NCI-H1436 treated with DMSO at 0.1 percent for 48 hours (cell line): ENCODE measurements at places on chromosomes 11 and 22.

DNA sequence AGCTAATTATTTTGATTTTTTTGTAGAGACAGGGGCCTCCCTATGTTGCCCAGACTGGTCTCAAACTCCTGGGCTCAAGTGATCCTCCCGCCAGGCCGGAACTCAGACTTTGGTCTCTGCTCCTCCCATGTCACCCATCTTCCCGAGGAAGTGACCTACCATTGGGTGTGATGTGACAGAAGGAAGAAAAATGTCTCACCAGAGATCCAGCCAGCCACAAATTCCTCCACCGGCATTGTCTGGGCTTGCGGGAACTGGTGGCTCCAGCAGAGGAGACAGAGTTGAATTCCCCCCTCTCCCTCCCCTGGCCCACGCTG is 772 bp downstream of the SLC25A45 start:
- DNase-seq = no peak

GRCh38 chr11:18229501-18229900 is 7.1 kb downstream of the SAA4 start:
- no peak for DNase-seq

DNA sequence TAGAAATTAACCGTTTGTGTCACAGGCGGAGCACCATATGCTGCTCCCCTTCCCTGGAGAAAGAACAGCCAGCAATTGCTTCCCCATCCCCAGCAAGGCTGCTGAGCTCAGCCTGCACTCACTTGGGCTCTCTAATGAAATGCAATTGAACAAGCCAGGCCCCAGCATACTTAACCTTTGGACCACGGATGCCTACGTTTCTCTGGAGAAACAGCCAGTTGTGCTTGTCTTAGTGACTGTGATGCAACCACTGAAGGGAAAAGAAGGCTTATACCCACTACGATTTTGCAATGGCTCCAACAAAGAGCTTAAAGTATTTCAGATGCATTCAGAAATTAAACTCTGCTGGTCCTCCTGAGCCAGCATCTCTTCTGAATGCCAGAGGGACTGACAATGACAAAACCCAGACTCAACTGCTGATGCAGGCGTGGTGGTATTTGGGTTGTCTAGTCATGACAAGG is 51.3 kb upstream of the SESN3 start:
- no peak for DNase-seq

DNA sequence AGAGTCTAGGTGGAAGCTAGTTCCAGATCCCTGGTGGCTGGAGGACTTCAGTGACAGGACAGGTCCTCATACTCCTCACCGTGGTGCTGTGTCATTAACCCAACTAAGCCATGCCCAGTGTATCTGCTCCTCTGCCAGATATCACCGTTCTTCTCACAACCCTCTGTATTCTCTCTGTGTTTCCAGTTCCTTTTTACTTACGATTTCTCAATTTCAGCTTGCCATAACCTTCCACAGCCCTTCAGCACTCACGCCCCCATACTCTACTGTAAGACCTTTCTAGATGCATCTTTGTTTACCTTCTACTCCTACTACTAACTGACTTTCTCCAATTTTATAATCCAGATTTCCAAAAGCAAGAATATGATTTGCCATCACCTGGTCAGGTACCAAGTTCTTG is 26.1 kb upstream of the RIC3 start:
- DNase-seq = no peak

- no peak for DNase-seq
These were observed 76.1 kb downstream of the C11orf58 start for GRCh38 chr11:16814410-16815046.

GRCh38 chr11:109037856-109038780 is 373.2 kb downstream of the DDX10 start:
- no peak for DNase-seq

DNA sequence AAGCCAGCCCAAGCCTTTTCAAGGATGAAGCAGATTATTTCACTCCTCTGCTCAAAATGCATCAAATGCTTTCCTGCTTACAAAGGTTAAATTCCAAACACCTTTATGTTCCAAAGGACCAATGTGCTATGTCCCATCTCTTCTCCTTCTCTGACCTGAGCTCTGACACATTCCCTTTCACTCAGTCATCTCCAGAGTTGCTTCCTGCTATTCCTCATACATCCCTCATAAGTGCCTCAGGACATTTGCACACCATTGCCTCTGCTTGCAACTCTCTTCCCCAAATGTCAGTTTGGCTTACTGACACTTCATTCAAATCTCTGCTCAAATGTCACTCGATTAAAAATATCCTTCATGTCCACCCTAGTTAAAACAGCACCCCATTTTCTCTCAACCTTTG is 53.3 kb upstream of the BMAL1 start:
- DNase-seq = no peak

GRCh38 chr11:134760299-134760698 is 348.3 kb upstream of the B3GAT1 start:
- no peak for DNase-seq

- DNase-seq = no peak
These were observed 230.7 kb downstream of the JRKL start for GRCh38 chr11:96620464-96621044.

DNA sequence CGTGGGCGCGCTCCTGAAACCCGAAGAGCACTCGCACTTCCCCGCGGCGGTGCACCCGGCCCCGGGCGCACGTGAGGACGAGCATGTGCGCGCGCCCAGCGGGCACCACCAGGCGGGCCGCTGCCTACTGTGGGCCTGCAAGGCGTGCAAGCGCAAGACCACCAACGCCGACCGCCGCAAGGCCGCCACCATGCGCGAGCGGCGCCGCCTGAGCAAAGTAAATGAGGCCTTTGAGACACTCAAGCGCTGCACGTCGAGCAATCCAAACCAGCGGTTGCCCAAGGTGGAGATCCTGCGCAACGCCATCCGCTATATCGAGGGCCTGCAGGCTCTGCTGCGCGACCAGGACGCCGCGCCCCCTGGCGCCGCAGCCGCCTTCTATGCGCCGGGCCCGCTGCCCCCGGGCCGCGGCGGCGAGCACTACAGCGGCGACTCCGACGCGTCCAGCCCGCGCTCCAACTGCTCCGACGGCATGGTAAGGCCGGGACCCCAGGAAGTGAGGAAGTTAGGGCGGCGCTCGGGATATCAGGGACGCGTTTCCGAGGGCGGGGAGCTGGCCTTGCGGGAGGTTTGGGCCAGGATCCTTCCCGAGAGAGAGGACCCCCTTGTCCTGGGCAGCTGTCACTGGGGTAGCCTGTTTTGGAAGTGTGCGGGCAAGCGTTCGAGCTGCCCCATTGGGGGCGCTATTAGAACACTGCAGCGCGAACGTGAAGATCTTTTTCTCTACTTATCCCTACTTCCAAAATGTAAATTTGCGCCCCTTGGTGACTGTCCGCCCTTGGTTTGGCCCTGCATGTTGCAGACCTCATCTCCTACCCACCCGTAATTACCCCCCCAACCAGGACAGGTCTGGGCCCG is 796 bp downstream of the MYOD1 start:
- DNase-seq = no peak

GRCh38 chr11:79396674-79397073 is 44.2 kb downstream of the TENM4 start:
- DNase-seq = no peak

- no peak for DNase-seq
These were observed 80.3 kb downstream of the BUD13 start for GRCh38 chr11:116692318-116693101.

DNA sequence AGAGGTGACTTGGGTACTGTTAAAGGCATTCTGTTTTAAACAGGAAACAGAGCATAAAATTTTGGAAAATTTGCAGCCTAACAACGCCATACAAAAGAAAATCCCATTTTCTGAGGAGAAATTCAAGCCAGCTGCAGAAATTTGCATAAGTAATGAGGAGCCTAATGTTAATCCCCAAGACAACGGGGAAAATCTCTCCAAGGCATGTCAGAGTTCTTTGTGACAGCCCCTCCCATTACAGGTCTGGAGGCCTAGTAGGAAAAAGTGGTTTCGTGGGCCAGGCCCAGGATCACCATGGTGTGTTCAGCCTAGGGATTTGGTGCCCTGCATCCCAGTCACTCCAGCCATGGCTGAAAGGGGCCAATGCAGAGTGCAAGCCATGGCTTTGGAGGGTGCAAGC is 1333.1 kb upstream of the TENM4 start:
- no peak for DNase-seq

- DNase-seq = no peak
These were observed 69.5 kb upstream of the SORL1-AS1 start for GRCh38 chr11:121522043-121522941.

GRCh38 chr11:77660947-77661346 is 23.4 kb upstream of the CLNS1A start:
- no peak for DNase-seq

GRCh38 chr11:116184763-116185162 is 588.0 kb downstream of the BUD13 start:
- no peak for DNase-seq

GRCh38 chr11:131073167-131073566 is 156.9 kb upstream of the SNX19 start:
- DNase-seq = no peak

- DNase-seq = no peak
These were observed 82.5 kb downstream of the SGSM3 start for GRCh38 chr22:40452730-40453487.

- no peak for DNase-seq
These were observed 53.5 kb downstream of the MYH9 start for GRCh38 chr22:36334081-36334820.

DNA sequence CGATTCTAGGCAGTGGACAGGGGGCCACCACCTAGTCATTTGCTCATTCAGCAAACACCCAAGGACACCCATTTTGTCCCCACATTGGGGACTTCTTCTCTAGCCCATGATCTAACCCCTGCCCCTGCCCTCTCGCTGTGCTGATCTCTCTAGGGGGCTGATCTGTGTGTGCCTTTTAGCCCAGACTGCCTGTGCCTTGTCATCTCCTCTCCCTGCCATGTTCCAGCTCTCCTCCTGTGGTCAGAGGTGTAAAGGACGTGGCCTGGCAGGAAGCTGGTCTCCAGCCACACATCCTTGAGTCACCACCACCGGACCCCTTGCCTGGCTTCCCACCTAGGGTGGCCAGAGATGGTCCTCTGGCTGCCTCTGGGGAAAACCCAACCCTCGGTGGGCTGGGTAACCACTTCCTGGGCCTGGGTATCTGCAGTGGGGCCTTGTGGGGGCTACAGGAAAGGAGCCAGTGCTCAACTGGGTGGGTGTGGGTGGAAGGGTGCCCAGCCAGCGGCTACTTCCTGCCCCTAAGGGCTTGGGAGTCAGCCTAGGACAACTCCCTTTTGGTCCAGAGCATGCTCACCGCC is 1.3 kb downstream of the CTSW start:
- DNase-seq = no peak

DNA sequence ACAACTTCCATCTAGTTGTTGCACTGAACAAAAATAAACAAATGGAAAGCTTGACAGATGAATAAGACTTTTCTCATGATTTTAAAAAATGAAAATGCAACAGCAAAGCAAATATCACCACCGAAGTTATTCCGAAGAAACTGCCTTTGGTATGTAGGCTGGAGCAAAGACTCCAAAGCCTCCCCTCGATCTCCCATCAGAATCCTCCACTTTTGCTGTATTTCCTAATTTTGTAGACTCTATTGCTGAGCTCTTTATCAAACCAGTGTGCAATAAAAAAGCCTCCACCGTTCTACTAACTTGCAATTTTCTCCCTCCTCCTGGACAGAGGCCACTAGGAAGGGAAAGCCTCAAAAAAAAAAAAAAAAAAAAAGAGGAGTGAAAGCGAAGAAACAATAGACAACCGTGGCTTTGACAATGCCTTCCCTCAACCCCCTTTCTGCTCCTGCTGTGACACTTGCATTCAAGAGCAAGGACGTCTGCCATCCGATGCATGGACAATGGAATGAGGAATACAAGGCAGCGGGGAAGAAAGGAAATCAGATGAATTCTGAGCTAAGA is 190.9 kb upstream of the BLID start:
- DNase-seq = no peak

GRCh38 chr11:30635401-30635989 is 49.3 kb upstream of the MPPED2 start:
- peak; percentile 2 for DNase-seq

GRCh38 chr11:115503083-115503885 is 931 bp downstream of the CADM1 start:
- DNase-seq = no peak

DNA sequence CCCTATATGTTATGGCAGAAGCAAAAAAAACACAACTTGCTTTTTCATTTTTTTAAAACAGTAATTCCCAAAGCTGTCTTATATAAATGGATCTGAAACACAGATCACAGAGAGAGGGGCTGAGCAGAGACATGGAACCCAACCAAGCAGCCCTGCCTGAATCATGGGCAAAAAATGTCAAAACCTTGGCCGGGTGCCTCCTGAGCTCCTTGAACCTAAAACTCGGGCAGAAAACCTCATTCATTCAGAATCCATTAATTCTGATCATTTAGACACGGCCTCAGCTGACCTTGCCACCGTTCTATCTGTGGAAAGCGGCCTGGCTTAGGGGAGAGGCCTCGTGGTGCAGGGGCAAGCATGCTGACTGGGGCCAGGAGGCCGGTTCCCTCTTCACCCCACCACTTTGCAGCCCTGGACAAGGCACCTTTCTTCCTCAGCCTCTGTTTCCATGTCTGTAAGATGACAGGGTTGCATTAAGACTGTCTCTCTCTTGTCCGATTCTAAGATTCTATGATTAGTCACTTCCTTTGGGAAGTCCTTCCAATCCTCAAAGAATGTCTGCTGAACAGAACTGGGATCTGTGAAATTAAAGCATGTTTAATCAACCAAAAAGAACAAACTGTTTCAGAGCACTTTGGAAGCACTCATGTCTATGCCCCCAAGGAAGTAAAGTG is 26.0 kb downstream of the TENM4 start:
- no peak for DNase-seq
